Hematopoietic multipotent progenitor cell treated with erythropoietin and hydrocortisone succinate and interleukin-3 and kit ligand, for 6 days (in vitro differentiated cells): ENCODE measurements at places on chromosomes 2 and 18.

- DNase-seq, result no peak
These were observed 141.9 kb downstream of the LYPD6B start for GRCh38 chr2:149180226-149180875.

GRCh38 chr2:195898505-195899191, 170.0 kb downstream of the DNAH7 start:
- peak; percentile 10 for DNase-seq

DNA sequence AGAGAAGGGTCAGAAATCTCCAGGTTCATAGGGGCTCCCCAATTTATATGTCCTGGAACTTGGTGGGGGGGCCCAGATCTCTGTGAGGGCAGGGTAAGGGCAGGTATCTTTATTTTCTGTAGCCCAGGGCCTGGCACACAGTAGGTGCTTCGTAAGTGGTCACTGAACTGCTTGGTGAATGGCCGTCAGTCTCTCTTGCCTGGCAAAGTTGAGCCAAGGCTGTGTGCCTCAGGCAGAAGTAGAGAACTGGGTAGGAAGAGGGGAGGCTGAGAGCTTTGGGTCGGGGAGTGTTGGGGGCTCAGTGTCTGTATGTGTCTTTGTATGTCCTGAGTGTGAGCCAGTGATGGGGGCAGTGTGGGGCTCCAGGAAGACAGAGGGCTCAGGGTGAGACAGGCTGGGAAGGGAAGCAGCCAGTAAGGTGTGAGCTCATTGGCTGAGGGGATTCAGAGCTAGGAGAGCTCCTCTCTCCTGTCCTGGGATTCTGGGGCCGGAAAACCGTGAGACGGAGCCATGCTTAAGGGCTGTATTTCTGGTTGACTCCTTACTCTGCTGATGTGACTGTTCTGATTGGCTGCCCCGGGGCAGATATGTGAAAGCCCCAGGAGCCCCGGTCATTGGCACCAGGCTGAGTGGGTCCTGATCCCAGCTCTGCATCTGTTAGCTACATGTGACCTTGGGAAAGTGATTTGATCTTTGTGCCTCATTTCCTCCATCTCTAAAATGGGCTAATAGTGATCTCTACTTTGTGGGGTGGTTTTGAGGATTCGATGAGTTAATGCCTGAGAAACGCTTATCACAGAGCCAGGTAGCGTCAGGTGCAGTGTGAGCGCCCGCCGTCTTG, 30.3 kb downstream of the STEAP3 start:
- no peak for DNase-seq

GRCh38 chr18:53441761-53442414, 782.6 kb downstream of the MBD2 start:
- DNase-seq, result no peak

- DNase-seq, result no peak
These were observed 2.0 kb upstream of the ANKRD62 start for GRCh38 chr18:12091538-12092141.

- no peak for DNase-seq
These were observed 54.8 kb upstream of the NDUFV2 start for GRCh38 chr18:9047715-9048114.

GRCh38 chr2:153195342-153195741, 283.2 kb downstream of the RPRM start:
- DNase-seq, result no peak

DNA sequence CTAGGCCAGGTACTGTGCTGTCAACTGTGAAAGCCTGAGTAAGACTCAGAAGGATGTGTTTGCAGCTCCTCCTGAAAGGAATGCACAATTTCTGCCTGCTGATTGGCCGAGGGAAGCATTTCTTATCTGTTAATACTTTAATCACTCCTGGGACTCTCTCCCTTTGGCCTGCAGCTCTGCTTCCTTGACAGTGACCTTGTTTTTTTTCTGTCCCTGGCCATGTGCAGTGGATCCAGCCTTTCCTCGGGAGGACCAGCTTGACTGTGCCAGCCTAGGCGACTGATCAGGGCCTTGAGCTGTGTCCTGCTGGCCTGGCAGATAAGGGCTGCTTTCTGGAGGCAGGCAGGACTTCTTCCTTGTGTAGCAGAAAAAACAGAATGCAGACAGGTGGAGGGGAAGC, 10.0 kb downstream of the RNF144A start:
- DNase-seq, result peak; percentile 76

DNA sequence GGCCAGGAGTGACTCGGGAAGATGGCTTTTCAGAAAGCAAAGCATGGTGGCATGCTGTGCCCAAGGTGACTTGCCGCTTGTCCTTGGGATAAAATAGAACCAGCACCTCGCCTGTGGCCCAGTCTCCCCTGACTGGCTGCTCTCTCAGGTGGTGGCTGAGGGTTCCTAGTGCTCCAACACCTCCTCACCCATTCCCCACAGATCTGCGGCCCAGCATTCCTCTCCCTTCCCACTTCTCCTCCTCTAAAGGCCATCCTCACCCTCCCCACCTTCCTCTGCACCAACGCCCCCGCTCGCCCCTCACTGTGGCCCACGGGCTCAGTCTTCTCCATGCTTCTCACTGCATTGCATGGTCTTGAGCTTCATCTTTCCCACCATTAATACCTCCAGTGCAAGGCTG, 132.4 kb downstream of the PXDN start:
- DNase-seq, result no peak

DNA sequence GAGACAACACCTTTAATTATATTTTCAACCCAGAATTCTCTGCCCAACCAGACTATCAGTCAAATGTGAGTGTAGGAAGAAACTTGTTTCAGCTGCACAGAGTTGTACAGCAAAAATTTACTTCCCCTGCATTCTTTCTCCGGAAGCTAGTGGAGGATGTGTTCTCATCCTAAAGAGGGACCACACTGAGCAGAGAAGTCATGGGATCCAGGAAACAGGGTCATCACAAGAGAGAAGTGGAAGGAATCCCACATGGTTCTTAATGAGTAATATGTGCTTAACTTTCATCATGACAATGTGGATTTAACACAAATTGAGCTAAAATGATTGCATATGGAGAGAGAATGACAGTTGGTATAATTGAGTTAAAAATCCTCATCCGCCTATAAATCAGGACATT, 78.2 kb downstream of the INPP4A start:
- DNase-seq, result no peak

GRCh38 chr18:9066358-9066757, 36.1 kb upstream of the NDUFV2 start:
- no peak for DNase-seq

DNA sequence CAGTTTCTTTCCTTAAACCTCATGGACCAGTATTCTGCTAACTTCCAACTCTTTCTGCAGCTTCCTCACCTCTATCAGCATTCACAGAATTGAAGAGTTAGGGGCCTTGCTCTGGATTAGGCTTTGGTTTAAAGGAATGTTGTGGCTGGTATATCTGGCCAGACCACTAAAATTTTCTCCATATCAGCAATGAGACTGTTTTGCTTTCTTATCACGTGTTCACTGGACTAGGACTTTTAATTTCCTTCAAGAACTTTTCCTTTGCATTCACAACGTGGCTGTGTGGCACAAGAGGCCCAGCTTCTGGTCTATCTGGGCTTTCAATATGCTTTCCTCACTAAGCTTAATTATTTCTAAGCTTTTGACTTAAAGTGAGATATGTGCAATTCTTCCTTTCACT, 33.4 kb downstream of the SP3 start:
- DNase-seq, result no peak

DNA sequence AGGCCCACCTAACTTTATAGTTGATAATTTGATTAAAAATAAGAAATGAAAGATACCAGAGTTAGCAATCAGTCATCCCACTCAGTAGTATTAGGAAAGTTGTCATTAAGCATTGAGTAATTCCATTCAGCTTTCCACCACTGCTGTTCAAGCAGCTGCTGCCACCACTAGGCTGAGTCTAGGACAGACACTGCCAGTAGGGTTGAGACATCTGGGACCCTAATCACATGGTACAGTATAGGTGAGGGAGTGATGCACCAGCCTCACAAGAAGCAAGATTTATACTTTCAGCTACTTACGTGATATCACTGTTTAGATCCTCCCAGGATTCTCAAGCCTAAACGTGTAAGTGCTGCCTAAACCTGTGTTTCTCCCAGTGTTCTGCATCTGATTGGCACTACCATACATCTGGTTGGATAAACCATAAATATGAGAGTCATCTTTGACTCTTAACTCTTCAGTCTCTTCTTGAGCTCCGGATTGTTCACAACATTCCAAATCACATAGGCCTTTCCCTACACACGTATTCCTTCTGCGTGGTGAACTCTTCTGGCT, 3.2 kb downstream of the UBXN4 start:
- peak; percentile 74 for DNase-seq

- DNase-seq, result no peak
These were observed 29.4 kb downstream of the TMEM18 start for GRCh38 chr2:647691-648231.

GRCh38 chr2:133948610-133949290, 305.1 kb upstream of the MGAT5 start:
- no peak for DNase-seq

DNA sequence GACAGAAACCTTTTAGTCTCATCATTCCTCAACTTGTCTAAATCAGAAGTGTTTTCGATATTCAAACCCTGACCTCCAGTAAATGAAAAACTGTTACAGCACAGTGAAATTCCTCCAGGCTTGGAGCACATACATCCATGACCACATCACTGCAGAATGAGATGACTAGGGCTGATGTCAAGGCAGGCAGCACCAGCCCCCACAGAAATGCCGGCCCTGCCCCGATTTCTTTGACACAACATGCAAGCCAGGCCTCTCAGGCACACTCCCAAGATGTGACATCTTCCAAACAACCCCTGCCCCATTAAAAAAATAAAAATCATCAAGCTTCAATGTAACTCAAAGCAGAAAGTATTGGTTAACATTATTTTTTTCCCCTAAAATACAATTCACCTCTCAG, 103.3 kb downstream of the CTAGE1 start:
- no peak for DNase-seq

DNA sequence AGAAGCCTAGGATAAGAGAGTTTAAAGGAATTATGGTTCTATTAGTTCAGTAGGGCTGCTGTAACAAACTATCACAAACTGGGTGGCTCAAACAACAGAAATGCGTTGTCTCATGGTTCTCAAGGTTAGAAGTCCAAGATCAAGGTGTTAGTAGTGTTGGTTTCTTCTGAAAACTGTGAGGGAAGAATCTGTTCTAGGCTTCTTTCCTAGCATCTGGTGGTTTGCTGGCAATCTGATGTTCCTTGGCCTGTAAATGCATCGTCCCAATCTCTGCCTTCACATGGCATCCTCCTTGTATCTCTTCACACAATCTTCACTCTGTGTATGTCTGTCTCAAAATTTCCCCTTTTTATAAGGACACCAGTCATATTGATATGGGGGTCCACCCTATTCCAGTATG, 76.3 kb downstream of the MDH1 start:
- DNase-seq, result no peak

- no peak for DNase-seq
These were observed 12.0 kb downstream of the EXOC6B start for GRCh38 chr2:72813841-72814240.
